ENCODE measurements at places on chromosomes 2 and 18.

DNA sequence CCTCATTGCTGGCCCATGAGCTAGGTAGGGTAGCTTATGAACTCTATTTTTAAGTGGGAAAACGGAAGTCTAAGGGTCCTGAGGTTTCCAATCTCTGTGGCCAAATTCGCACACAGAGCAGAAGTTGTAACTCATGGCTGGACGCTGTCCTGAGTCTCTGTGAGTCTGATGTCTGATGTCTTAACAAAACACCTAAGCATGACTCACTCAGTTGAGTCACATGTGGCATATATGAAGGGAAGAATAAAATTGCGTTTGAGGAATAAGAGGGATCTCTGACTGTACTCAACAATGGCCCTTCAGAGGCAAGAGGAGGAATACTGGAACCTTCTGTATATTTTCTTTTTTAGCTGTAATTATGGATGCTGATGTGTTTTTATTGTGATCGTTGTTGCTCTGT, 569.7 kb downstream of the RIT2 start:
- DNase-seq: peak; percentile 23

DNA sequence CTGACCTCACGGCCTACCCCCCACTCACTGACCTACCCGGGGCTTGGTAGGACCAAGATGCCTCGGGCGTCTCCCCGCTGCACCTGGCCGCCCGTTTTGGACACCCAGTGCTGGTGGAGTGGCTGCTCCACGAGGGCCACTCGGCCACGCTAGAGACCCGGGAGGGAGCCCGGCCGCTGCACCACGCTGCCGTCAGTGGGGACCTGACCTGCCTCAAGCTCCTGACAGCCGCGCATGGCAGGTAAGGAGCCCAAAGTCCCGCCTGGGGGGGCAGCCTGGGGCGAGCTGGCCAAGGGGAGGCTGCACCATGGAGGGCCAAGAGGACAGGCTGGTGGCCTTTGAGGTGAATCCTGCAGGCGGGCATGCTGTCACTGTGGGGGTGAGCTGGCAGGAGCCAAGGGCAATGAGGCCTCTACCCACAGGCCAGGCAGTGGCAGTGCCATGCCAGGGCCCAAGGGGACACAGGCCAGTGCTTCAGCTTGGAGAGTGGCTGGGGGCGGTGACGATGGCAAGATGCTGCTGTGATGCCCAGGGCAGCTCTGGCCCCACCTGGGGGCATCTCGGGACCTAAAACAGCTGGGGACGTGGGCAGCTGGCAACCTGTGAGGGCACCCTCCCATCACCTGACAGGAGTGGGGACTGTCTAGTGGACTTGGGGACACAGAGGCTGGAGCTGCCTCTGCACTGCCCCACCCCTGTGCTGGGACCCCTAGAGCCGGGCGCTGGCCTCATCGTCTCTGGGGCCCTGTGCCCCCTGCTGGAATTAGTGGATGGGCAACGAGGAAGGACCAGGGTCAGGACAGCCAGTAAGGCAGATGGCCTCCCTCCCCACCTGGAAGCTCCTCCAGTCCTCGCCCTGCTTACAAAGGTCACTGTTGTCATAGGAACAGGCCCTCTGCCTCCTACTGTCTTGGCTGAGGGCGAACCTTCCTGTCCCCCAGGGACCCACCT, 2.0 kb downstream of the ESPNL start:
- DNase-seq: no peak

GRCh38 chr2:121103960-121104359, 181.0 kb downstream of the TFCP2L1 start:
- DNase-seq: no peak

DNA sequence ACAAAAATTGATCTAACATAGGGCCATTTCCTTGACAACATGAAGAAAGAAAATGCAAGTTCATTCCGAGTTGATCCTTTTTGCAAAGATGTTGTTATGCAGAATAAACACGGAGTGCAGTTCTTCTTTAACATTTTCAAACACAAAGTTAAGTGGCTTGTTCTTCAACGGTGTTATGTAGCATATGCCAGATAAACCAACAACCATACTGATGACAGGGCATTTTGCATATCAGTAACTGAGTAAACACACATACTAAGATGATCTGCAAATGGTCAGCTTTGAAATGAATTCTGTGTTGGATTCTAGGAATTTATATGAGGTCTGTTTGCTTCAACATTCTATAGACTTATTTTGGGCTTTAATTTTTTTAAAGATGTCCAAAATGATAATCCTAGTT, 266.4 kb downstream of the GPD2 start:
- DNase-seq: no peak

GRCh38 chr18:62512996-62513395, 9.8 kb upstream of the ZCCHC2 start:
- DNase-seq: no peak

- DNase-seq: no peak
Measured at GRCh38 chr2:241770936-241771285, 5.7 kb upstream of the GAL3ST2 start.

DNA sequence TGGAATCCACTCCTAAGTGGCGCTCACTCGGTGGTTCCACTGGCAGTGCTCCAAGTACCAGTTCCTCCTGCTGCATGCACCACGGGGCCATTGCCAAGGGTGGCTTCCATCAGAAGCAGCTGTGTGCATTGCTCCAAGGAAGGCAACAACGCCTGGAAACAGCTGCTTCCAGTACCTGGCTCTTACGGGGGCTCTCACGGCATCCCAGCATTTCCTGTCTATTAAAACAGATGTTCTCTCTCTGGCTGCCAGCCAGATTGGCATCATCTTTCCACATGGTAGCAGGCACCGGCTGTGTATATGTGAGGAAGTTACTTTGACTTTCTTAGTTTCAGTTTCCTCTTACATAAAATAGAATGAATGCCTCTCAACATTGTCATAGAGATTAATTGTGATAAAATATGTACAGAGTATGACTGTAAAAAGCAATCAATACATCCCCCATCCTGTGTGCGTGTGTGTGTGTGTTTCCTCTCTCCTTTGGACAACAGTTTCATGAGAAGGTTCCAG, 84.9 kb downstream of the CMPK2 start:
- peak; percentile 37 for DNase-seq

- DNase-seq: no peak
Measured at GRCh38 chr2:74191596-74192380, 6.6 kb upstream of the MTHFD2 start.

DNA sequence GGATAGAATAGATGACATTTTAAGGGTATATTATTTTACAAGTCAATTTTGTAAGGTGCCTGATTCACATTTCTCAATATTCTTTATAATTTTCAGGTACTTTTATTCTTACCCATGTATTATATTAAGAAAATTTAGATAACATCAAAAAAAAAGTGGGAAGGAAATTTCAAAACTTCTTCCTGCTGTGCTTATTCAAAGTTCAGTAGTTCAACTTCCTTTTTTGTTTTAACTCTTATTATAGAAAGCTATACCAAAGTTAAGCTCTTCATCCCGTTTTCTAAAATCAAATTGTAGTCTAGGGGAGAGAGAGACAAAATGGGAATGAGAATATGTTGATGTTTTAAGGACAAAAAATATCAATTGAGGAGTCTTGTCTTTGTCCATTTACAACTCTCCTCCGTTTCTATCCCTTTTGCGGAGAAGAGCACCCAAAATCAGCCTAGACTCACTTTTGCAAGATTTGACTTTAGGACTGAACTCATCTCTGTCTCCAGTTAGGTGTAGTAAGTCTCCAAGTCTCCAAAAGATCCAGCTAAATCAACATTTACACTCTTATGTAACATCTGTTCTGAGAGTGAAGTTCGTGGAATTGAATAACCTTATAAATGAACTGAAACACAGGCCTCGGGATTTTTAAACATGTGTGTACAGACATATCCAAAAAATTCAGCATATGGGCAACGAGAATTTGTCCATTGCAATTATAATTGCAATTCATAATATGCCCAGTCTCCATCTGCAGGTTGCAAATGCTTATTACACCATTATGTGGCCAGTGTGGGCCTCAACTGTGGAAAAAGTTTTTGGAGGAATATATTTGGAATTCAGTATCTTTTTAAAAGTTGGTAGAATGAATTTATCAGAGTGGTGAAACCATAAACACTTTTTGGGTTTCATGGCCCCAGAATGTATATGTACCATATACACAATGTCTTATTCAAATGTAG, 23.9 kb downstream of the FAM124B start:
- DNase-seq: no peak

GRCh38 chr2:86671337-86671981, 47.8 kb upstream of the RNF103 start:
- peak; percentile 42 for DNase-seq

- DNase-seq: no peak
Measured at GRCh38 chr18:50848061-50848551, 28.3 kb upstream of the MRO start.

DNA sequence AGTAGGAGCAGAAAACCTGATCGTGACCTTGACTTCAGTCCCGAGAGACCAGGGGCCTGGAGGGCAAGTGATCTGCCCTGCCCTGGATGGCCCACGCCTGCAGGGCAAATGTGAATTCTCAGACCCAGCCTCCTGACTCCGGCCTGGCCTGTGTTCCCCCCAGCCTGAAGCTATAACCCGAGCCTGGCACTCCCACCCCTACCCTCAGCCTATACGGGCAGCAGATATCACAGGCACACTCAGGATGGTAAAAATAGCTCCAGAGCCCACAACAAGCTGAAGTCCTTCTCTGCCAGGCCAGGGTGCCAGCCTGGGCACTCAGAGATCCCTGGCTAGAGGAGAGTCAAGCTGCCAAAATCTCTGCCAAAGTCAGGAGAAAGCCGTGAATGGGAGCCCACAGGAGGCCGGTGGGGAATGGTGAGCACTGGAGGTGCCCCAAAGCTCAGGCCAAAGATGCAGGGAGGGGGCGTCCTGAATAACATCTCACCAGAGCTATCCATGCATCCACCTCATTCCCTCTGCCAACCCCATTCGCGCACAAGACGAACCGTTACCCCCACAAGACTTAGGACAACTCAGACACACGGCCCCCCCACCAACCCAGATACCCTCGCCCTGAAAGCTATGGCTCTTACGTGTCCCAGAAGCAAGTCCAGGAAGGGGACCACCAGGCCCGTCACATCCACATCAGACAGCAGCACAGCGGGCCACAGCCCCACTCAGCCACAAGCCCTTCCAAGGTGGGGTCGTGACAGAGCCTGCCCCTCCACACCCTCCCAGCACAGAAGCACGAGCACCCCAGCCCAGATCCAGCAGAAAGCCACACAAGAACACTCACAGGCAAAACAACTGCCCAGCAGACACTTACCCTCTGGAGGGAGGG, 144.9 kb downstream of the TNS1 start:
- no peak for DNase-seq

GRCh38 chr2:5373200-5373599, 319.0 kb upstream of the SOX11 start:
- DNase-seq: no peak

GRCh38 chr2:182132605-182133004, 147.0 kb downstream of the PPP1R1C start:
- DNase-seq: peak; percentile 12

DNA sequence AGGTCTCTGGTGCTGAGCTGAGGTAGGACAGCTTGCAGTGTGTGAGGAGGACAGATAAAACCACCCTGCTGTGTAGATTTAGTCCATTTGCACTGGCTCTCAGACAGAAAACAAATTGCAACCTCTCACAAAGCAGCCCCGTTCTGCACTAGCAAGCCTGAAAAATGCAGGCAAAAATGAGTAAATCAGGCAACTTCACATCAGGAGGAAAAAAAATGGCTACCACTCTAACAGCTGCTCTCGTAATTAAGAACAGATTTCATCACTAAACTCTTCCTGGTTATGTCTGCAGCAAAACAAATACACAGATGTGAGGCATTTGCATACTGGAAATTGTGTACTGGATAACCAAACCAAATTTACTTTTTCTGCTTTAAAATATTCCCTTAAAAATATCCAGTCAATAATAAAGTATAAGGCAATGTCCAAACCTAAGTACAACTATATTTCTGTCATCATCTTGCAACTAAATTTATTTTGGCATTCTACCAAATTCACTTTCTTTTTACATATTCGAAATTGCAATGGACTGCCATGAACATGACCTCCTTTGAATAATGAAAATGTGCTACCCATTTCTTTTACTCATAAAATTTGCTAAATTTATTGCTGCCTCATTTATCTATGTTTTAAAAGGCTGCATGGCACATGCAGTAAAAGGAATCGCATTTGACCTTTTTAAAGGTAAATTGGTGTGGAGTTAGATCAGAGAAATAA, 157.4 kb downstream of the AFF3 start:
- peak; percentile 81 for DNase-seq

DNA sequence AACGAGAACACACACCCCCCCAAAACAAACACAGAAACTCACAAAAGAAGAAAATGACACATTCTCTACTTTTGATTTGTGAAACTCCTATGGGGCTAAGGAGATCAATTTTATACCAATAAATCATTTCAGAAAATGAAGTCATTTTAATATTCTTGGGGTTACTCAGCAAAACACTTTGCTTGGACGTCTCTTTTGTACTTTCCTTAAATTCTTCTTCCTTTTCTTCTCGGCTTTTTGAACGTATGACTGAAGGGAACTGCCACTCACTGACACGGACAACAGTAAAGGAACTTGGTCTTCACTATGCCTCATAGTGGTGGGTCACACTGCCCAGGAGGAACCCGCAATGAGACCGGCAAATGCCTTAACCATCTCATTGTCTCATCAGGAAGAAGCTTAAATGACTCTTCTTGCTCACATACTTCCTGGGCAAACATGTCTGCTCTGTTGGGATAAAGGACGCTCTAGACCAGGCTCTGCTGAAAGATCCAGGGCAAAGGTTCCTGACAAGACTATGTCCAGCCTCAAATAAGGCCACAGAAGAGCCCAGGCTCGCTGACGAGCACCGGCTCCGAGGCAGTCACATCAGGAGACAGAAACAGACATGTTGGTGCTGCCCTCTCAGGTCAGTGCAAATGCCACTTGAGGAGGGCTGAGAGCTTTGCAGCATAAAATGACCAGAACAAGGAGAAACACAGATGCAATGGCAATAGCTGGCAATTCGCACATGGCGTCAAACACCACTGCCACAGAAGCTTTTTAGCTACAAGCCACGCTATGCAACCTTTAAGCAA, 205.5 kb downstream of the TGIF1 start:
- no peak for DNase-seq

DNA sequence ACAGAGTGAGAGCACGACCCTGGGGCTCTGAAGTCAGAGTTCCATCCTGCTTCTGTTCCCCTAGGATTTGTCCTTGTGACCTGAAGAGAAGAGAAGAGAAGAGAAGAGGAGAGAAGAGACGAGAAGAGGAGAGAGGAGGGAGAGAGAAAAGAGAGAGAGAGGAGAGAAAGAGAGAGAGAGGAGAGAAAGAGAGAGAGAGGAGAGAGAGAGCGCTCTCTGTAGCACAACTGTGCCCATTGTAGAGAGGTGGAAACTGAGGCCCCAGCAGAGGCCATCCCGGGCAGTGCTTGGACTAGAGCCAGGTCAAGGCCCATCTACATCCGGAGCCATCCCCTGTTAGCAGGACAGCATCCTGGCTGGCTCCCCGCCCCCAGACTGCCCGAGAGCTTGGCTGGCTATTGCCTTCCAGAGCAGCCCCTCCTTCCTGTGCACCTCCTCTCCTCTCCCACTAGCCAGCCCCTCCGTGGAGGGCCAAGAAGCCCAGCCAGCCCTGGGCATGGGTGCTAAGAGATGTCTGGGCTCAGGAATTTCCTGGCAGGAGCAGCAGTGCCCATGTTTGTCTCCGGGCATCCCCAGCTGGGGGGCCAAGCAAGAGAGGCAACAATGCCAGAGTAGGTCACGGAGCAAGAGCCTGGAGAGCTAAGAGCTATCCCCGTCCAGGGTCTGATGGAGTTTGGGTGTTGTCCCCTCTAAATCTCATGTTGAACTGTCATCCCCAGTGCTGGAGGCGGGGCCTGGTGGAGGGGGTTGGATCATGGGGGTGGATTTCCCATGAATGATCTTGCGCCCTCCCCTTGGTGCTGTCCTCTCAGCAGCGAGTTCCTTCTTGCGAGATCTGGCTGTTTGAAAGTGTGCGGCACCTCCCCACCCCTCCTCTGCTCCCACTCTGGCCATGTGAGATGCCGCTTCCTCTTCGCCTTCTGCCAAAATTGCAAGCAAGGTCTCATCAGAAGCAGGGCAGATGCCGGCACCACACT, 18.2 kb upstream of the GPR55 start:
- no peak for DNase-seq

Measured in fibroblast of lung (primary cell).